ENCODE measurements at places on chromosomes 7 and 10. TPM values are rescaled to one million over a fixed set of nuclear protein-coding genes. Genes with fewer than 3 reads are reported as not detected.

DNA sequence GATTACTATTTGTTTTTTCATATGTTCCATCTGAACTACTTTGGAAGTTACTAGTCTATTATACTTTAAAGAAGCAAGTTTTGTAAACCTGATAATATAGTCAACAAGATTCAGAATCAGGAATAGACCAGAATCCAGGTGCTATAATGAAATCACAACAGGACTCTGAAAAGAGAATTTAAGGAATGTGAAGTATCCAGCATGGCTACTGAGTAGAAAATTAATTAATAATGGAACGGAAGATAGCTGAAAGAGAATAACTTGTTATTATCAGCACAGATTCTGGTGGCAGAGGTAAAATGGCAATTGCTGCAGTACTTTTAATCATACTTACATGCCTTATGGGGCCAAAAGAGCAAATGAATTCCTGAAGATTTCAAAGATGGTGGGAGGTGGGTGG lies 43.1 kb upstream of the CHCHD3 start:
- DNase-seq, result no peak

- DNase-seq, result no peak
These were observed 3.8 kb downstream of the PDE1C start for GRCh38 chr7:32066441-32066840.

DNA sequence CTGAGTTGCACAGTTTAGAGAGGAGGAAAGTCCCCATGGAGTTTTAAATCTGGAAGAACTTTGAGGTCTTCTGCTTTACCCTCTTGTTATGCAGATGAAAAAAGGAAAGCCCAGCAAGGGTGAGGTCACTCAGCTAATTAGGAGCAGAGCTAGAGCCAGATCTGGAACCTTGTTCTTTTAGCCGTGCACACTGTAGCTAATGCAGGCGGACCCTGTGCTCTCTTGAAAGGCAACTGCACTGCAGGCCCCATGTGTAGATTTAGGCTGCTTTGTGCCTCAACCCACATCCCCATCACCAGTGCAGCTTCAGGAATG lies 63.4 kb downstream of the SYPL1 start:
- no peak for DNase-seq

The DDC gene
- not detected for total RNA-seq

The DNMBP gene
- 6.2 TPM for total RNA-seq
